ENCODE measurements at places on chromosomes 1 and 21.
A peak's percentile ranks its signal among the peaks of the same experiment; 100 is the strongest.

DNA sequence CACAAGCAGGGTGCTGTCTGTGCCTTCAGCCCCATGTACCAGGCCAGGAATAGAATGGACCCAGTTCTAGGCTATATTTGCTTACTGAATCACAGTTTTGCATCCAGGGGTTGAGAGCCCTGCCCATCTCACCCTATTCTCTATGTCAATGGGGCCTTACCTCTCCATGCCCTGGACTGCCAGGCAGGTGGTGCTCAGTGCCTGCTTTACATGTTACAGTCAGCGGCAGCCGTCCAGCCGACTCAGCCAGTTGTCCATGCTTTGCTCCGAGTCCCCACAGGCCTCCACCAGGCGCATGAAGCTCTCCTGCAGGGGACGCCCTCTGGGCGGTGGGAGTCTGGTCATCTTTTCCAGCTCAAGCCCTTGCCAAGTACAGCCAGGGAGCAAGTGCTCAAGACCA lies 12.2 kb upstream of the FAM167B start:
- DNase-seq, result no peak

GRCh38 chr1:1068517-1069055 lies 5.5 kb downstream of the RNF223 start:
- DNase-seq, result peak; percentile 74

DNA sequence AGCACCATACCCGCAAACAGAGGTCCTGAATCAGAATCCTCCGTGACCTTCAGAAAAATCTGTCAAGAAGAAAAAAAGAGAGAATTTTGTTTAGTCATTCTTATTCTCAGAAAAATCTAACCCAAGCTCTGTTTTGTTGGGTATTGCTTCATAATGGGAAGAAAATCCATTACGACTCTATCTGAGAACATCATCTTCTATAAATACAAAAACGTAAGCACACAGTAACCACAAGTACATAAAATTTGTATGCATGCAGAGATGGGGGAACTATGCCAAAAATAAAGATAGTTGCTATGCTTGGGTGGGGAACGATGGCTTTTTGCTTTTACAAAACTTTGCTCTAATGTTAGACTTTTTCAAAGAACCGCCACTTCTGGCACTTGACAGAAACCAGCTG lies 84.2 kb downstream of the ABCA4 start:
- no peak for DNase-seq

GRCh38 chr1:76053021-76053420 lies 21.5 kb upstream of the ST6GALNAC3 start:
- DNase-seq, result no peak

GRCh38 chr21:45371655-45372054 lies 33.3 kb upstream of the COL18A1 start:
- DNase-seq, result no peak

DNA sequence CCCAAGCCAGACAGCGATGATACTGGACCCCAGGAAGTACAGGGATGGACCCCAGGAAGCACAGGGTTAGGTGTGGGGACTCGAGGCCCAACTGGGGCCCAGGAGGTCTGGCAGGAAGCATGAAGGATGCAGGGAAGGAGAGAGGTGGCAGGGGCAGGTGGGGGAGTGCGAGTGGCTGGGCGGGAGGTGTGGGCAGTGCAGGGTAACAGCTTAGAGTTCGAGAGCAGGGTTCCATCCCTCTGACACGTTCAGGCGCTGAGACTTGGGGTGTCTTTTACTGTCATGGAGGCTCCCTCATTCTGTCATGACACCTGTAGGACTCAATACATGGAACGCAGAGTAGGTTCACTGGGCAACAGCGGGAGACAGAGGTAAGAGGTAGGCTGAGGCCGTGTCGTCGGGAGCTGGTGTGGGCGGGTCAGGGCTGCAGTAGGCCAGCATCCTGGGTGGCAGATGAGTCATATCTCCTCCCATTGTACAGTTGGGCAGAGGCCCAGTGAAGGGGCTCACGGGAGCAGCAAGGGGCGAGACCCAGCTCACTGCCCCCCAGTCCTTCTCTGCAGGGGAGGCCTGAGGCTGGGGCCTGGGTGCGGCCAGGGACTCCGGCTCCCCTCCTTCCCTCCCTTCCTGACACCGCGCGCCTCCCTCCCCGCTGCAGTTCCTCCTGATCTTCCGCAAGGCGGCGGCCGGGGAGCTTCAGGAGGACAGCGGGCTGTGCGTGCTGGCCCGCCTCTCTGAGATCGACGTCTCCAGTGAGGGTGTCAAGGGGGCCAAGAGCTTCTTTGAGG lies 11.6 kb upstream of the CTRC start:
- no peak for DNase-seq

GRCh38 chr1:93324486-93325464 lies 20.9 kb upstream of the DR1 start:
- no peak for DNase-seq

- no peak for DNase-seq
These were observed 4.9 kb downstream of the ARHGEF19 start for GRCh38 chr1:16207318-16208269.

- no peak for DNase-seq
These were observed 175.6 kb upstream of the DAB1 start for GRCh38 chr1:57599236-57599994.

- DNase-seq, result no peak
These were observed 10.6 kb downstream of the CDC14A start for GRCh38 chr1:100362821-100363466.

DNA sequence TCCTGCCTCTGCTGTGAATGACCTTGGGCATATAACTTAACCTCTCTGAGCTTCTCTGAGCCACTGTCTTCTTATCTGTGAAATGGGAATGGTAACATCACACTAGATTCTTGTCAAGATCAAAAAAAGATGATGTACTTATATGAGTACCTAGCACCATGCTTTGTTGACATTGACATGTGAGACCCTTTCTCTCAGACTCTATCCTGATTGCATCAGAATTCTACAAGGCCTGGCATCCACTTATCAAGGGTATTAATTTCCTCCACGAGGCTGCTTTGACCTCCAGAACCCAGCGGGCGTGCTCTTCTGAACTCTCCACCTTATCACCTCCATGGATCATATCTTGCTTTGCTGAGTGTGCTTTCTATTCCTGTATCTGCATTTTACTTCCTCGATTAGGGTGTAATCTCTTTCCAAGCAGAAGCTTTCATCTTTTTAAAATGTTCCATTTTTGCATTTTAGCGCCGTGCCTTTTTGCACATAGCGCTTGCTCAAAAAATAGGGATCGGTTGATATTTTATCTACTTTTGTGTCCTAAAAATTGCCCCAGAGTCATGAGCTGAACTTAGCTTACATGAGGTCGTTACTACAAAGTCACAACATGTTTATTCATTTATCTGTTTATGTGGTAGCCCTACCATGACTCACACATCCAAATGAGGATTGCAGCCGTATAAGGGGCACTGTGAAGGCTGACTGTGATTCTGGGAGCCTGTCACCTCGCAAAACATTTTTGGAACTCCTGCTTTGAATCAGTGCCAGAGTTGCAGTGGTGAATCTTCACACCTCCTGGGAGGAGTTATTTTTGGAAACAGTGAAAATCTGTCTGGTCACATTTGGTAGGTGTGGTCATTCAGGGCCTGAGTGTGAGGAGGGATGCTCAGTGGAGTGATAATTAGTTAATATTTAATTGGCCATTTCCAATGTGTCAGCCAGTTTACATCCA lies 63.2 kb downstream of the IER5 start:
- DNase-seq, result no peak

GRCh38 chr1:14522077-14522925 lies 76.2 kb upstream of the KAZN start:
- DNase-seq, result no peak

DNA sequence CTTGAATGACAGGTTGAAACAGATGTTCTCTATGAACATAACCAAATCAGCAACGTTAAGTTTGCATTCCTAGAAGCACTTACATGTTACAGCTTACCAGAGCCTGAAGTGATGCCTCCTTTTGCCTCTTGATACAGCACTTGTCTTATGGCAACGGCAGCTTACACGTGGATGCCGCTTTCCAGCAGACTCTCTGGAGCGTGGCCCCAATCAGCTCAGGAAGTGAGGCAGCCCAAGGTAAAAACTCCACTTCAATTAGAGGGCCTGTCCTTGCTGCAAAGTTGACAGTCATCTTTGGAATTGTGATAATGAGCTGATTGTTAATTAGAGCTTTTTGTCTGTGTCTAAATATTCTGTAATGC lies 345.1 kb downstream of the RYR2 start:
- no peak for DNase-seq

DNA sequence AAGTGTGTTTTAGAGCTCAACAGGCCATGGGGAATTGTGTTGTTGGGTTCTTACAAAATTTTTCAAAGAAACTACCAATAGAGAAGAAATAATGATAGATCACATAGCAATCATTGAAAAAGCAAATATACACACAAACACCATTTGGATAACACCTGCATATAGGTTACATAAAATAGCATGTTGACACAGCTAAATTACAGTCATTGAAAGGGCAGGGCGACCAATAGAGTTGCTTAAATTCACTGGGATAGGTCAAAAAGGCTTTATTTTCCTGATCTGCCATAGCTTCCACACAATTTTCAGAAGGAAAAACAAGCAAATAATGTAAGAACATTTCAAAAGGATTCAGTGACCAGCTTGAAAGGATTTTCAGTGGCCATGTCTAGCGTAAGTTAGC lies 57.9 kb upstream of the FGGY start:
- peak; percentile 89 for DNase-seq

DNA sequence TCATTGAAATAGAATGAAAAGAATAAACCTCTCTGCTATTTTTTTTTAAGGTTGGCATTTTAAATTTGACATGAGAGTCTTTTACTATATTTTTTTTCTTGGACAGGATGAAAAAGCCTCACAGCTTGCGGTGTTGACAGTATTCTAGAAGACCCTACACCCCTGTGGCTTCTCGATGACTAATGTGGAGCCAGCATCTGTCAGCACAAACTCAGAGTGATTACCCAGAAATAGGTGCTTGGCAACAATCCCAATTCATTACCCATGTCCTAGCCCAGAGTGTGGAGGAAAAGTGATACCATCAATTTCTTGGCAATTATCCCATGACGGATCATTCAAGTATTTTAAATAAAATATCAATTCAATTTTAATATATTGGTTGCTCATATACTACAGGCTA lies 186.8 kb upstream of the MAP1LC3C start:
- DNase-seq, result no peak

- DNase-seq, result no peak
These were observed 41.2 kb upstream of the CYYR1 start for GRCh38 chr21:26614251-26614650.

Measured in NCI-H1930 (cell line).